ENCODE measurements at places on chromosomes 13 and 19. TPM values are rescaled to one million over a fixed set of nuclear protein-coding genes. Genes with fewer than 3 reads are reported as not detected.

Gene CBY2
- not detected for total RNA-seq

Gene SMIM24
- total RNA-seq = not detected

DNA sequence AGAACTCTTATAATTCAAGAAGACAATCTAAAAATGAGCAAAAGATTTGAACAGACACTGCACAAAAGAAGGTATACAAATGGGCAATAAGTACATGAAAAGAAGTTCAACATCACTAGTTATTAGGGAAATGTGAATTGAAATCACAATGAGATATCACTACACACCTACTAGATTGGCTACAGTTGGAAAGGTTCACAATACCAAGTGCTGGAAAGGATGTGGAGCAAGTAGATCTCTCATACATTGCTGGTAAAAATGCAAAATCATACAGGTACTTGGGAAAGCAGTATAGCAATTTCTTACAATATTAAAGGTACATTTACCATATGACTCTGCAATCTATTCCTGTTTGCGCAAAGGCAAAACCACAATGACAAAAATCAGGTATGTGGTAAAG lies 145.7 kb downstream of the LHFPL6 start:
- peaks cover 5% of the 10 kb centered on the region for H3K4me1 ChIP-seq

- no peak overlapping the region for H3K27ac ChIP-seq
- H3K4me1 ChIP-seq = peaks cover 42% of the 10 kb centered on the region
- no peak for DNase-seq
- no peaks in the 10 kb centered on the region for H3K36me3 ChIP-seq
Measured at GRCh38 chr13:72537395-72537780, 190.0 kb downstream of the MZT1 start.

DNA sequence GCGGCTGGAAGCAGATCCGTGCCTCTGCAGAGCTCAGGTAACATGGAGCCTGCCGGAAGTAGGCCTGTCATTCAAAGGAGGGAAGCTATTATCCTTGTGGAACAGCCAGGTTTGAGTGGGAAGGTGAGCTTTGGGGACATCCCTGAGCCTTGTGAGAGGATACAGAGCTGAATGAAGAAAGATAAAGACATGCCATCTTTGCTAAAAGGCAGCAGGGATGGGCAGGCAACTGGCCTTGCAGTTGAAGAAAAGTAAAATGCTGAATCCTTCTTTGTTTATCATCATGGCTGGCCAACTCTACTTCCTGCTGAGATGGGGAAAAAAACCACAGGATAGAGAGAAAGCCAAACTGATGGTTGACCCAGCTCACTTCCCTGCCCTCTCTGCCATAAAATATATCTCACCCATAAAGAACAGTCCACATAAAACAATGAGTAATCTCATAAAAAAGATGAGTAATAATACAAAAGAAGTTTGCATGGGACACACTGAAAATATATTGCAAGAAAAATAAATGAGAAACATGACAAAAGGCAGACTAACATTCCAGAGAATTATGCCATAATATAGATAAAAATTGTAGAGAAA lies 226.3 kb downstream of the DLEU7 start:
- no peaks in the 10 kb centered on the region for H3K36me3 ChIP-seq
- H3K27ac ChIP-seq = no peak overlapping the region
- H3K4me1 ChIP-seq = no peaks in the 10 kb centered on the region
- H3K27me3 ChIP-seq = no peaks in the 10 kb centered on the region

GRCh38 chr13:84645196-84646012 lies 763.1 kb upstream of the SLITRK1 start:
- no peak for DNase-seq
- H3K4me3 ChIP-seq = no peak overlapping the region
- H3K27ac ChIP-seq = no peak overlapping the region
- H3K27me3 ChIP-seq = no peaks in the 10 kb centered on the region
- H3K4me1 ChIP-seq = peaks cover 10% of the 10 kb centered on the region

- H3K27me3 ChIP-seq = peaks cover 2% of the 10 kb centered on the region
- H3K4me3 ChIP-seq = no peak overlapping the region
- H3K36me3 ChIP-seq = peaks cover 5% of the 10 kb centered on the region
- DNase-seq = no peak
- no peaks in the 10 kb centered on the region for H3K4me1 ChIP-seq
Measured at GRCh38 chr19:54921082-54921481, 15.1 kb downstream of the NCR1 start.

Gene SIGLECL1
- not detected for total RNA-seq

Gene GAS6
- 47.6 TPM for total RNA-seq

- no peak overlapping the region for H3K27ac ChIP-seq
- no peak for DNase-seq
- no peak overlapping the region for H3K4me3 ChIP-seq
- peaks cover 3% of the 10 kb centered on the region for H3K4me1 ChIP-seq
Measured at GRCh38 chr13:98784666-98785065, 32.2 kb upstream of the SLC15A1 start.

Gene DZIP1
- 18.1 TPM for total RNA-seq

Gene POSTN
- total RNA-seq = 0.34 TPM

Gene LRFN3
- 40.6 TPM for total RNA-seq

- DNase-seq = peak; percentile 53
- peaks cover 4% of the 10 kb centered on the region for H3K27me3 ChIP-seq
- peaks cover 10% of the 10 kb centered on the region for H3K36me3 ChIP-seq
Measured at GRCh38 chr19:5480427-5480836, 25.2 kb downstream of the ZNRF4 start.

DNA sequence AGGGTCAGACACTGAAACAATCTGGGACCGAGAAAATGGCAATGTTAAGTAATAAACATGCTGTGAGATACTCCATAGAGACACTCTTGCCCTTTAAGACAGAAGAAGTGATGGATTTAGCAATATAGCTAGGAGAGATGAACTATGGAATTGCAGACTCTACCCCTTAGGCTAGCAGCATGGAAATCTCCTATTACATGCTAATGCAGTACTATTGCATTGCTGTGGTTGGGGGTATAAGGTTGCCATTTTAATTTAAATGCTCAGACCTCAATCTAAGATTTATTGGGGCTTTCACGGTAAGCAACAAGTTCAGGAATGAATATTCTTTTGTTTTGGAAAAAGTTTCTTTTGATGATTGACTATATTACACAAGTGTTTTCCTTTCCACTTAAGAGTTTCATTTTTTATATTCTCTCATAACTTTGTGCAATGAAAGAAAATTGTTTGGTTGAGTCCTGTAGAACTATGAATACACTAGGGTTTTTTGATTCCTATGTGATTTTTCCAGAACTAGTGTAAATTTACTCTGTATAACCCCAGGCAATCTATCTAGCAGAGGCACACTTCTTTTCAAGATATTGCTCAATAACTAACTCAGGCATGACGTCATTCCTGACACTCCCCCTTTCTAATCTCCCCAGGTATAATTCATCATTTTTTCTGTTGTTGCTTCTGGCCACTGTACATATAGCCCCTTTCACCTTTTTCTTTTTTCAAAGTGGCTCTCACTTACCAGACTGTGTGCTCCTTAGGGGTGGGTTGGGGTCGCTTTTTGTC lies 394.7 kb upstream of the KLF12 start:
- H3K27me3 ChIP-seq = peaks cover 4% of the 10 kb centered on the region
- H3K4me1 ChIP-seq = no peaks in the 10 kb centered on the region
- DNase-seq = no peak
- H3K36me3 ChIP-seq = no peaks in the 10 kb centered on the region
- no peak overlapping the region for H3K27ac ChIP-seq
